Muscle of leg (tissue), 16 donors: ENCODE measurements at places on chromosomes 6 and 20. TPM values are rescaled to one million over a fixed set of nuclear protein-coding genes. Genes with fewer than 3 reads are reported as not detected.
A peak's percentile ranks its signal among the peaks of the same experiment; 100 is the strongest.

- no peak for DNase-seq
Measured at GRCh38 chr6:359261-360035, 32.1 kb upstream of the IRF4 start.

GRCh38 chr6:86936834-86937218 is 502 bp upstream of the HTR1E start:
- DNase-seq, result no peak

DNA sequence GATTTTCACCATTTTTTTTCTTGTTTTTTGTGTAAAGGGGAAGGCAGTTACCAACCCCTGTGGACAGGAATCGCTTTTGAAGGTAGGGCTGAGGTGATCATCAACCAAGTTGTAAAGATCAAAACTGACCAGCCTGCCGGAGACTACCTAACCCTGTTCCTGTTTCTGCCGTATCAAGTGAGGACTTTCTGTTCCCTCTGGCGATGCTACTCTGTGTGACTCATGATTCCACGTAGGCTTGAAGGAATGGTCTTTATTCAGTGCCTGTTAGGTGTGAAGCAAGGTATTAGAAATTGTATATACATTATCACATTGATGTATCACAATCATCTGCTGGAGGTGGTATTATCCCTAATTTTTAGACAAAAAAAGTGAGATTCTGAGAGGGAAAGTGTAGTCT is 161.3 kb downstream of the SOX4 start:
- DNase-seq, result no peak

- DNase-seq, result no peak
Measured at GRCh38 chr6:2193931-2194330, 51.5 kb downstream of the GMDS start.

GRCh38 chr6:40791004-40791403 is 203.8 kb upstream of the LRFN2 start:
- no peak for DNase-seq

DNA sequence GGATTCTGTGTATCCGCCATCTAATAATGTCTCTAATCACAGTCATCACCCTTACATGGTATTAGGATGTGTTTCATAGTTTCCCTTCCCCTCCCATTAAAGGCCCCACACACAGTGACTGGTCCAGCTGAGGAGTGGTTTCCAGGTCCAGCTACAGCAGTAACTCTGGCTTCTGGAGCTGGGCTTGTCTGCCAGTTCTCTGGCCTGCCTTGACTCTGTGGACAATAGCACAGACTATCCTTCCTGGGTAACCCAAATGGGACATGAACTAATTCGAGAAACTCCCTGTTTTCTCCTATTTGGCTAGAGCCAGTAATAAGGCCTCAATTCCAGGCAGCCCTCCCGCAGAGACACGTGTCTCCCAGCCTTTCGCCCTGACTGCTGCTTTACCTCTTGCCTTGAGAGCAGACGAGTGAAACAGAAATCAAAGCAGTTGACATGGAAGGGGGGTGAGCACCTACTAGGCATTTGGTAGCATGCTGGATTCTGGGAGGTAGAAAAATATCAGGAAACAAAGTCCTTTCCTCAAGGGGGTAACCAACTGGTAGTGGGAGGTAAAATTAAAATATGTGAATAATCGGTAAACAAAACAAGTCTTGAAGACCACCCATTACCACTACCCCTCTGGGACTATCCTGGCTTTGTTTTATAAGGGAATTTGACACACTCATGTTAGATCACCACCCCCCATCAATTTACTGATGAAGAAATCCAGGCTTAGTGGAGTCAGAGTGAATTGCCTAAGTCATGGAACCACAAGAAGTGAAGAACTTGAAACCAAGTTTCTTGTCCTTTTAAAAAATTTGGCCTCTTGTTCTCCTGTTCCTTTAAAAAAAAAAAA is 1.2 kb downstream of the TRAF3IP2 start:
- peak; percentile 94 for DNase-seq

GRCh38 chr6:137543114-137543513 is 48.9 kb upstream of the OLIG3 start:
- DNase-seq, result no peak

GRCh38 chr6:5083307-5083583 is 1.9 kb upstream of the PPP1R3G start:
- DNase-seq, result no peak

DNA sequence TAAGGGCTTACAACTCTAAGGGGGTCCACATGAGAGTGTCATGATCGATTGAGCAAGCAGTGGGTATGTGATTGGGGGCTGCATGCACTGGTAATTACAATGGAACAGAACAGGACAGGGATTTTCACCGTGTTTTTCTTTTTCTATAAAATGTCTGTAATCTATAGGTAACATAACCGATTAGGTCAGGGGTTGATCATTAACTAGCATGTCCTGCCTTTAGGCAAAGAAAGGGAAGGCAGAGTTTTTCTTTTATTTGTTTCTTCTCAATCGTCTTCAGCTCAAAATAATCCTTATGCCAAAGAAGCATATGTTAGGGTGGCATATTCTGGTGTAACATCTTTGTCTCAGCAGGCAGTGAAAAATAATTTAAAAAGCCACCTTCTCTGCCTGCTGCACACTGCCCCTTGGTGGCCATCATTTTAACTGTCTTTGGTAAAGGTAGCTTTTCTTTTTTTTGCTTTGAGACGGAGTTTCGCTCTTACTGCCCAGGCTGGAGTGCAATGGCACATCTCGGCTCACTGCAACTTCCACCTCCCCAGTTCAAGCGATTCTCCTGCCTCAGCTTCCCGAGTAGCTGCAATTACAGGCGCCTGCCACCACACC is 9.7 kb upstream of the CEP43 start:
- peak; percentile 45 for DNase-seq

GRCh38 chr6:106927531-106928398 is 46.8 kb downstream of the CD24 start:
- peak; percentile 71 for DNase-seq

DNA sequence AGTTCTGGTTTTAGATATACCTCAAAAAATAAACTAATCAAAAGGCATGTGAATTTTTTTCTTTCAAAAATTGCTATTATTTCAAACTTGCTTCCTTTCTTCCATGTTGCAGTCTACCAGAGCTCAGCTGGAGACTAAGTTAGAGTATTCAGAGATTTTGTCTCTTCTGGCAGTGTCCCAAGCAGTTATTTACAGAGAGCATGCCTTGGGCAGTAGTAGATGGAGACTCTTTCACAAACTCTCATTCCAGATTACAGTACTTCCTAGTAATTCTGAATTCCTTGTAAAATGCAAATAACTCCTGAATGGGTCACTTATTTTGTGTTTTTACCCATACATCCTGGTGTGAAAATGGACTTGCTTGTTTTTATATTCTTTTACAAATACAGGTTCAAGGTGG is 703.4 kb downstream of the EPHA7 start:
- DNase-seq, result peak; percentile 25

DNA sequence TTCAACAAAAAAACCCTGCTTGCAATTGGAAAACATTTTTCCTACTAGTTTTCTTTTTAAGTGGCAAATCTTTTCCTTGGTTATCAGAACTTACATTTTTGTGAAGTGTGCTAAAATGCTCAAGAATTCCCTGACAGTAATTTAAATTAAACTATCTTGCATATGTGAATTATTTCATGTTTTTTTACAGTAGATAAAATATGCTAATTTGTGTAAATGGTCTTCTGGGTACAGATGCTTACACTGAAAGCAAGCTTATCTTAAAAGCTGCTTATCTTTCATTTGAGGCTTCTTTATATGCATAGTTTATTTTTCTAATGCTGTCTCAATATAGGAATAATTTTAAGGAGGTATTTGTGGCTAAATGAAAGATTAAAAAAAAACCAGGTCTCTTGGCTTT is 403.0 kb upstream of the FLRT3 start:
- no peak for DNase-seq

DNA sequence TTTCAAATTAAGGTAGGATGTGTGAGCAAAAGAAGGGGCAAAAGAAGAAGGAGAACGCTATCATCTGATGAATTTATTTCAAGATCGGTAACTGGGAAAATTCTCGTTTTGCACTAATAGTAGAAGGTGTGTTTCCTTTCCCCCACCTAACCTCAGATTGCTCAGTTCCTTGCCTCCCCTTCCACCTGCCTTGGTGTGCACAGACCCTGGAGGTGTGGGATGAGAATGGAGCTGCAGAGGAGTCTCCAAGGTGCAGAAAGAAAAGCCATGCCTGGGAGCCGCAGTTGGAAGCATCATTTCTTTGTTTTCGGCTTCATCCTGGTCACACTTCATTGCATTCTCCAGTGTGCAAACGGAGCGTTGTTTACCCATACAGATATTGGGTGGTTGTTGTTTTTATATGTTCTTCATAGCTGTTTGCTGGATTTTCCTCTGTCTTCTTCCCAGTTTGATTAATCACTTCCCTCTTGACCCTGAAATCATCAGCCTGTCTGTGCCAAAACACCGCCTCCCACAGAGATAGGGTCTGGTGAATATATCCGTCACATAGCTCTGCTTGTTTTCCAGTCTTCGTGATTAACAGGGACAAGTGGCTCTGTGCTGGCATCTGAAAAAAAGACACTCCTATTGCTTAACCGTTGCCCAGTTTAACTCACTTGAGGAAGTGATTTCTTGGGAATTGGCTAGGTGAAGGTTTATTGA is 40.2 kb upstream of the NEDD9 start:
- DNase-seq, result no peak

DNA sequence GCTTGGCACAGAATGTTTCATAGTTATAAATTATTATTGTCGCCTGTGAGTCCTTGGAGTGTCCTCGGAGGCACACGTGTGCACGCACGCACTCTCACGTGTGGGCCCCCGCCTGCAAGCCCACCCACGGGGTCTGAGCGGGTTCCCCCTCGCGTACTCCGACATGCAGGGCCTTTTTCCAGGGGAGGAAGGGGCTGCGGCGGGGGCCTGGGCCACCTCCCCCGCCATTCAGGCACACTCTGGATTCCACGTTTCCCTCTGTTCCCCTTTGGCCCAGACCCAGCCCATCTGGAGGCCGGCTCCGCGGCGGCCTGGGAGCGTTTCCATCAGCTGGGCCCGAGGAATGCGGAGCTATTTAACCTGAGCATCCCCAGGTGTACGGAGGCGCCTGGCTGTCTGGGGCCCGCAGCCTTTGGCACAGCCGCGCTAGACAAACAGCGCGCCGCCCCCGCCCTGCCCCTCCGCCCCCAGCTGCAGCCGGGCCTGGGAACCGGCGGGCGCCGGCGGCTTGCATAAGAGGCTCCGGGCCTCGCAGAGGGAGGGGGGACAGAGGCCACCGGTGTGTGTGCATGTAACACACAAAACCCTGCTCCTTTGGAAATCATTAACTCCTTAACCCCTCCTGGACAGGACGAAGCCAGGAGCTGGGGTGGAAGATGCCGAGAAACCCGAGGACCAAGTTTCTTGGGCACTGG is 3.3 kb downstream of the ID1 start:
- peak; percentile 93 for DNase-seq

DNA sequence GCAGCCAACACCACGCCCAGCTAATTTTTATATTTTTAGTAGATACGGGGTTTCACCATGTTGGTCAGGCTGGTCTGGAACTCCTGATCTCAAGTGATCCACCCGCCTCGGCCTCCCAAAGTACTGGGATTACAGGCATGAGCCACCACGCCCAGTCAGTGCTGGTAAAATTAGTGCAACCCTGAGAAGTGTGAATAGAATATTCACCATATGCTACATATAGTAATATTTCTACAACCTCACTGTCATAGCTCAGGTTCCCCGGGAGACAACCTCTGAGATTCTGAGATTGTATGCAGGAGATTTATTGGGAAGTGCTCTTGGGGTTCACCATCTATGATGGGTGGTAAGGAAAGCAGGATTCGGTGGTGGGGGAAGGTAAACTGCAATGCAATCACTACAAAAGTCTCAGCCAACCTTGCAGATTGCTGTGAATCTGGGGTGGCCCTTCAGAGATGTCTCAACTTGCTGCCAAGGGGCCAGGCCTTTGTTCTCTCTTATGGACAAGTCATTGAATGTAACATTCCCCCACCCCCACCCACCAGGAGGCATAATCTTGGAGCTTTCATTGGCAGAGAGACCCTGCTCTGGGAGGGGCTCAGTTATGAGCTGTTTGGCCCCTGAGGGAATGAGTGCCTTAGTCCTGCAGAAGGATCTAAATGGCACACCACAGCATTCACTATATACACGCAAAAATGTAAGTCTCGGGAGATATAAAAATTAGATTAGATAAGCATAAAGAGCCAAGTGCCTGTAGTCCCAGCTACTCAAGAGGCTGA is 34.0 kb upstream of the SEC63 start:
- no peak for DNase-seq

DNA sequence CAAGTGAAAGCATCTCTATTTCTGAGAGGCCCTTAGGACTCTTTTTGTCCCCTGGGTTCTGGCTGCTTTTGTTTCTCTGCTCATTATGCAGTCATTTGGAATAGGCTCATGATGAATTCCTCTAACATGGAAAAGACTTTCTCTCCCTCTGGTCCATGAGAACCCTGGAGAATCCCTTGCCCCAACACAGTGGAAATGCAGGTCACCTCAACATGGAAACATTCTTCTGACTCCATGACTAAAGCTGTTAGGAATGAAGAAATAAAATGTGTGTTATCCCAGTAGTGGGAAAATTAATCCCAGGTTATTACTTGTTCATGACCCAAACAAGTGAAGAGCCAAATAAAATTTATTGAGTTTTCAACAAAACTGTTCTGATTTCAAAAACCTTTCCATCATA is 458.6 kb downstream of the EPM2A start:
- DNase-seq, result no peak

DNA sequence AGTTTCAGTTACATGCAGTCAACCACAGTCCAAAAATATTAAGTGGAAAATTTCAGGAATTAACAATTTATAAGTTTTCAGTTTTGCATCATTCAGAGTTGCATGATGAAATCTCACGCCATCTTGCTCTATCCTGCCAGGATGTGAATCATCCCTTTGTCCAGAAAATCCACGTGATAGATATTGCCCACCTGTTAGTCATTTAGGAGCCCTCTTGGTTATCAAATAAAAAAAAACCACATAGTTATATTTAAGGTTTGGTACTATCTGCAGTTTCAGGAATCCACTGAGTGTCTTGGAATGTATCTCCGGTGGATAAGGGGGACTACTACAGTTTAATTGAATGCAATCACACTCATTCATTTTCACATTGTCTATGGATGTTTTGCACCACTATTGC is 1249.0 kb upstream of the CITED2 start:
- no peak for DNase-seq

DNA sequence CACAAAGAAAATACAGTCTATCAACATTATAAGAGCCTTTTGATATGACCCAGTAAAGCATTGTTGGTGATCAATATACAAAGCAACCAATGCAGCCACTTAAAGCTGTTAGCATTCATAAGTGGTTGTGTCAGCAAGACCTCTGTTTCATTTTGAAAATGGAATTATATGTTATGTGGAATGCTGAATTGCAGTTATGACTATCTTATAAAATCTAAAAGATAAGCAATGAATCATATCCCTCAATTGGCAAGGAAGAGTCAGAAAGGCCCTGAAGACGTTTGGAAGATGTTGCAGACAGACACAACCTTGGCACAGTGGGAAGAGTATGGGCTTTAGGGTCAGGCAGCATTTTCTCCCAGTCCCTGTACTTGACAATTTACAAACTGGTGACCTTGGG is 93.8 kb upstream of the RNF217 start:
- no peak for DNase-seq

The ASIP gene
- polyA plus RNA-seq, result 0.42 TPM

The MOCS1 gene
- polyA plus RNA-seq, result 7.6 TPM

The DEFB124 gene
- 1.7 TPM for polyA plus RNA-seq

The RIMS4 gene
- polyA plus RNA-seq, result 9.6 TPM

The CYP24A1 gene
- polyA plus RNA-seq, result 0.50 TPM

The POU5F1 gene
- polyA plus RNA-seq, result 1.3 TPM
